ENCODE measurements at places on chromosomes 2 and 18. TPM values are rescaled to one million over a fixed set of nuclear protein-coding genes. Genes with fewer than 3 reads are reported as not detected.

GRCh38 chr18:36623091-36623490 lies 205.7 kb downstream of the TPGS2 start:
- no peaks in the 10 kb centered on the region for H3K36me3 ChIP-seq
- no peak overlapping the region for H3K4me3 ChIP-seq
- DNase-seq, result no peak
- H3K27ac ChIP-seq, result peak overlapping the region; percentile 76

- H3K36me3 ChIP-seq, result no peaks in the 10 kb centered on the region
- H3K27me3 ChIP-seq, result no peaks in the 10 kb centered on the region
- H3K27ac ChIP-seq, result no peak overlapping the region
- DNase-seq, result no peak
- no peak overlapping the region for H3K4me3 ChIP-seq
Observed at GRCh38 chr18:13183359-13183758, 35.2 kb upstream of the LDLRAD4 start.

DNA sequence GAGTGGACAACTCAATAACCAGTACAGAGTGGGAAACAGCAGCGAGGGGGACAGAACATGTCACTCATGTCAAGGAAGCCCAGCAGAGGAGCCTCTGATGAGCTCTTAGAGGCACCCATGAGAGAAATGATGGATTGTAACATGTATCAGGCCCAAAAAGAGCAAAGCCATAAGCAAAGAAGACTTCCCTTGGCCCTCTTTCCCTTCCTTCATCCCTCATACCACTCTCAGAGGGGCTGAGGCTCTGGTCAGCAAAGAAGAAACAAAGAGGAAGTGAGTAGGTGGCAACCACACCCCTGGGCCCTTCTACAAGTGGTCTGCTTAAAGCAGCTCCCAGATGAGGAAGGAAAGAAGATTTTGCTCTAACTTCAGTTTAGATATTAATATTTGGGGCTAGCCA lies 112.8 kb downstream of the CDC42EP3 start:
- no peak for DNase-seq
- H3K27me3 ChIP-seq, result no peaks in the 10 kb centered on the region

DNA sequence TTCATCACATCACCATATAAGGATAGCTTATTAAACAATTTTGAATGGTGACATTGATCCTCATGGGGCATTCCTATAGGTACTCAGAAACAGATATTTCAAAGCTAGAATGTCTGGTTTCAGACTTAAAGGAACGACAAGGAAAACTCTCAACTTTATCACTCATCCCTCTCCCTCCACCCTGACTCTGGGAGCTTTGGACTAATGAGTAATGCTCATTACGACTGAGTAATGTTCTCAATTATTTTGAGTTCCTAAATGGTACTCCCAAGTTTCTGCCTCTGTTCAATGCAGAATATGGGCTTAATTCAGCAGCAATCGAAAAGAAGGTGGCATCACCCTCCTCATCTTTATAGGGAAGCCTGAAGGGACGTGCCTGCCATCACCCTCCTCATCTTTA lies 43.4 kb downstream of the RFX8 start:
- H3K27ac ChIP-seq, result no peak overlapping the region
- no peak overlapping the region for H3K4me3 ChIP-seq
- peaks cover 29% of the 10 kb centered on the region for H3K4me1 ChIP-seq
- no peak for DNase-seq

C2orf66 gene
- 0.18 TPM for total RNA-seq

- H3K4me1 ChIP-seq, result no peaks in the 10 kb centered on the region
- no peak overlapping the region for H3K27ac ChIP-seq
- no peaks in the 10 kb centered on the region for H3K27me3 ChIP-seq
Observed at GRCh38 chr2:232959139-232959538, 53.9 kb downstream of the NGEF start.

- DNase-seq, result no peak
- H3K27me3 ChIP-seq, result no peaks in the 10 kb centered on the region
- H3K4me3 ChIP-seq, result no peak overlapping the region
Observed at GRCh38 chr2:173858291-173858731, 106.9 kb downstream of the SP3 start.

DNA sequence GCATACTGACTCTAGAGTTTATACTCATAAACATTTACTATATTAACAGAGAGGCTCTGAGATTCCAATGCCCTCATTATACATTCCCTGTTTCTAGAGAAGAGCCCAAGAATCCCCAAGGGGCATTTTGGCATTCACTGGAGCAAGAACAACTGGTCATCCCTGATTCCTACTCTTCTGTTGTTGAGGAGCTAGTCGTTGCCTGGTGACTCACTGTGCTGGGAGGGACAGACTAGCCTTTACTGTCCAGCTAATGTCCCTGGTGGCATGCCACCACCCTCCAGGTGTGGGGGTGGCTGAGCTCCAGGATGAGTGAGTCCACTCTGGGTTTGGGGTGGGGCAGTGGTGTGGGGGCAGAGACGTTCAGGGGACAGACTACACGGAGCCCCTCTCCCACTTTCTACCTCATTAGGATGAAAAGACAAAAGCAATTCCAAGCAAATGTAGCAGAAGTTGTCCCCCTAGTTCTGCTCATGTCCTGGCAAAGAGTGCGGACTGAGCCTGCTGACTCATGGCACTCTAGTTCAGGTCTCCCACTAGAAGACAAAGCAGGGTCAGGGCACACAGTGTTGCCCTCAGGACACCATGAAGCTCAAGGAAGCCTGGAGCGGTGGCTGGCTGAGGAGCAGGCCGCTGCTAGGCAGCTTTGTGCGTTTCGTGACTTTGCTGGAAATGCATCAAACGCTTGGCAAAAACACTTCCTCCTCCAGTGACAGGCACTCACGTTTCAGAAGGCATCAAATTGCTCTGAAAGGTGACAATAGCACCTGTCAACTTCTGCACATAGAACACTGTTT lies 49.4 kb downstream of the RHOB start:
- no peaks in the 10 kb centered on the region for H3K36me3 ChIP-seq
- no peak for DNase-seq
- no peaks in the 10 kb centered on the region for H3K27me3 ChIP-seq
- no peak overlapping the region for H3K4me3 ChIP-seq
- H3K27ac ChIP-seq, result peak overlapping the region; percentile 60

- H3K4me3 ChIP-seq, result peak within 1 kb of the TSS; percentile 59
- no peaks in the 10 kb centered on the region for H3K27me3 ChIP-seq
- peaks cover 1% of the 10 kb centered on the region for H3K36me3 ChIP-seq
Observed at GRCh38 chr2:112784199-112785189, at the start of gene IL1A. IL1A (minus strand) TSS chr2:112784493; CDS start chr2:112783770, 723 bp downstream.

DNA sequence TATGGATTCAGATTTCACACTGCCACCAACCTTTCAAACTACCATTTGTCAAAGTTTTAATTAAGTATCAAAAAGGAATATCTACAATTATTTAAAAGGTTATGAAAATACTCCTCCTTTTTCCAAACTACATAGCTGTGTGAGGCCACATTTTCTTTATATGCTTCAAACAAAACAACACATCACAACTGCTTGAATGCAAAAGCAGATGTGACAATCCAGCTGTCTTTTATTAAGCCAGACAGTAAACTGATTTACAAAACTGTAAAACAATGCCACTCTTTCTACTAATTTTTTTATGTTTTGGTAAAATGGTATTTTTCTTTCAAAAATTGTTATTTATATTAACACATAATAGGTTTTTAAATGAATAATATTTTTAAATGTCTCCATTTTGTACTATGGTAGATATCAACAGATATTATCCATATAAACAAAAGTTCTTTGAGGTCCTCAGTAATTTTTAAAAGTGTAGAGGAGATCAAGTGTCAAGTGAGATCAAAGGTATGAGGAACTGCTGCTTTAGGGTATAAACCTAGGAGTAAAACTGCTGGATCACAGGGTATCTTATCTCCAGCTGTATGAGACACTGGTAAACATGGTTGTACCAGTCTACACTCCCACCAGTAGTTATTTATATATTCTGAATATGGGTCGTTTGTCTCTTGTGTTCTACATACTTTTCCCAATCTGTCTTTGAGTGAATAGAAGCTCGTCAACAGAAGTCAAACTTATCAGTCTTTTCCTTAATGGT lies 68.8 kb upstream of the SERTAD2 start:
- no peak overlapping the region for H3K4me3 ChIP-seq
- peak overlapping the region; percentile 16 for H3K27ac ChIP-seq
- H3K27me3 ChIP-seq, result no peaks in the 10 kb centered on the region

- H3K36me3 ChIP-seq, result no peaks in the 10 kb centered on the region
- DNase-seq, result no peak
- H3K27me3 ChIP-seq, result no peaks in the 10 kb centered on the region
- H3K27ac ChIP-seq, result peak overlapping the region; percentile 3
- H3K4me3 ChIP-seq, result peak overlapping the region; percentile 27
Observed at GRCh38 chr2:37326285-37326684, 1.7 kb upstream of the PRKD3 start.

GRCh38 chr2:197184959-197185586 lies 125.5 kb downstream of the ANKRD44 start:
- no peak for DNase-seq
- no peak overlapping the region for H3K27ac ChIP-seq
- no peaks in the 10 kb centered on the region for H3K36me3 ChIP-seq
- H3K4me3 ChIP-seq, result no peak overlapping the region

GRCh38 chr2:112832841-112833638 lies 3.5 kb downstream of the IL1B start:
- H3K4me3 ChIP-seq, result no peak overlapping the region
- H3K4me1 ChIP-seq, result peaks cover 34% of the 10 kb centered on the region
- no peaks in the 10 kb centered on the region for H3K36me3 ChIP-seq
- DNase-seq, result no peak
- peak overlapping the region; percentile 66 for H3K27ac ChIP-seq

DNA sequence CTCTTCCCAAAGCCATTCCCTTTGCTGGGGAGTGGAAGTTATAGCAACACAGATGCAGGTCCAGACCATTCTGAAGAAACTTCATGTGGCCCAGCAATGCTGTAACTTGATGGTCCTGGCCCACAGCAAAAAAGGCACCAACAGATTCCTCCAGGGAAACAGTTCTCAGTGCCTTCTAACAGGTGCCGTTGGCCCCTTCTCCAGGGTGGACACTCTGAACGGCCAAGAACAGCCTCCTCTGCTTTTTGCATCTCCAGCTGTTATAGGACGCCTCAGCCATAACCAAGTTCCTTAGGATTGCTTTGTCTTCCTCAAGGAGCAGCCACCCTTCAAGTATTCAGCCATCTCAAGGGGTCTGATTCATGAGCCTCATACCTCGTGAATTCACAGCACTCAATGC lies 38.0 kb downstream of the MARCO start:
- H3K4me1 ChIP-seq, result no peaks in the 10 kb centered on the region
- peaks cover 79% of the 10 kb centered on the region for H3K27me3 ChIP-seq
- H3K36me3 ChIP-seq, result no peaks in the 10 kb centered on the region
- no peak for DNase-seq
- no peak overlapping the region for H3K4me3 ChIP-seq
- H3K27ac ChIP-seq, result no peak overlapping the region

INPP5D gene
- total RNA-seq, result 9.4 TPM

DNA sequence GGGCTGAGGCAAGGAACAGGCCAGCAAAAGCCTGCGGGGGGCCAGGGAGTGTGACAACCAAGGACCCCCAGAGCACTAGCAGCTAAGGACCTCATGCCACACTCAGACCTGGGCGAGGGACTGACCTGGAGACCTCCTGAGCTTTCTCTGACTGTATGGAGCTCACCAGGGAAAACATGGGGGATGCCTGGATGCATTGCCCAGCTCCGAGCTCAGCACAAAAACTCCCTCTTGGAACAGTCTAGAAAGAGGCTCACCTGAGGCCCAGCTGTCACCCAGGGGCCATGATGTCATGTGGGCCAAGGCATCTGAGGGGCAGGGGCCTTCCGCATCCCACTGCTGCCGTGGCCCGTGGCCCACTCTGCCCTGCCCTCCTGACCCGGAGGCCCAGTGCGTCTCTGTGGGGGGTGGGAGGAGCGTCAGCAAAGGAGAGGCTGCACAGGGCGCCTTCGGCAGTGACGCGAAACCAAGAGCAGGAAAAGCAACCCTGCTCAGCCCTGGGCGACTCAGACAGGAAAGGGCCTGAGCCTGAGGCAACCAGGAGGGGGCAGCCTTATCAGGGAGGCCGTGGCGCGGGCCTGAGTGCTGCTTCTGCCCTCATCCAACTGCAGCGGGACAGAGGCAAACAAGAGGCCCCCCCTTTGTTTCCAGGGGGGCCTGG lies 57.3 kb upstream of the ALPP start:
- H3K4me3 ChIP-seq, result no peak overlapping the region
- H3K27ac ChIP-seq, result no peak overlapping the region
- no peaks in the 10 kb centered on the region for H3K36me3 ChIP-seq
- H3K27me3 ChIP-seq, result no peaks in the 10 kb centered on the region
- peaks cover 16% of the 10 kb centered on the region for H3K4me1 ChIP-seq
- DNase-seq, result no peak

DNA sequence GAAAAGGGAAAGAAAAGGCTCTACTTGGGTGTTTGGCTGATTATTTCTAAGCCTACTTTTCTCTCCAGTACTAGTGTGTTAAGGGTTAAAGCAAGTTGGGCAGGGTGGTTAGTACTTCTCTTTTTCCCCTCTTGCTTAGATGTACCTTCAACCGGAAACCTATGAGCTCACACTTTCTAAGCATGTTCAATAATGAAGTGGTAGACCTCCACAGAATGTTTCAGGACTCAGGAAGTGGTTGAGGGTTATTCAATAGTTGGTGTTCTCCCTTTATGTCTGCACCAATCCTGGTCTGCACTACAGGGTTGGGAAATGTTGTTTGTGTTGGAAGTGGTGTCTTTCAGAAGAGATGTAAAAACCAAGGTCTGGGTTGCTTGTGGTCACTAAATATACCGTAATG lies 137.1 kb downstream of the ZEB2 start:
- H3K27me3 ChIP-seq, result no peaks in the 10 kb centered on the region
- peaks cover 27% of the 10 kb centered on the region for H3K4me1 ChIP-seq
- no peak overlapping the region for H3K27ac ChIP-seq
- H3K4me3 ChIP-seq, result no peak overlapping the region

- peaks cover 17% of the 10 kb centered on the region for H3K4me1 ChIP-seq
- no peaks in the 10 kb centered on the region for H3K36me3 ChIP-seq
- H3K4me3 ChIP-seq, result no peak overlapping the region
- no peak for DNase-seq
- H3K27me3 ChIP-seq, result no peaks in the 10 kb centered on the region
Observed at GRCh38 chr18:30925795-30926194, 116.7 kb downstream of the DSC3 start.

DNA sequence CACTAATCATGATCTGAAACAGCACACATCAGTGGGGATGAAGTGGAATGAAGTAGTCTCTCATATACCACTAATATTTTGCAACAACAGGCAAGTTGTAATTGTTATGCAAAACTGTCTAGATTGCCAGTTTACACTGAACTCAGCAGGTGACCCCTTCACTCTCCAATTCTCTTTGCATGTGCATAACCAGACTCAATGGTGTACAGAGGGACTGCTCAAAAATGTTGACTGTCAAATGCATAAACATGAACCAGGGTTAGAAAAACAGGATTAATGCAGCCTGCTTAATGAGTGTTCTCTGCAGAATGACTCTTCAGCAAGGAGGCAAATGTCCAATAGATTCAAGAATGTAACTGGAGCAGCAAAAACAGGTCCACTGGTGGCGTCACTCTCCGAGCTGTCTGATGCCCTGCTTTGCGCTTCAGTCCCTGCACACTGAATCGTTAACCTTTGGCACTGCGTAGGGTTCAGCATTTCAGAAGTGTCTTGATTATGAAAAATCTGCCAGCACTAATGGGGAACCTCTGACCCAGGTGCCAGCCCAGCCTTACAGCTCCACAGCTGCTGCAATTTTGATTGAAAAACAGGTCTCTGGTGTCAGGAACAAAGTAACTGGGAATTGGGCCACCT lies 209.3 kb downstream of the TDRD15 start:
- no peak overlapping the region for H3K4me3 ChIP-seq
- no peak for DNase-seq
- no peaks in the 10 kb centered on the region for H3K27me3 ChIP-seq
- H3K36me3 ChIP-seq, result no peaks in the 10 kb centered on the region
- no peak overlapping the region for H3K27ac ChIP-seq

Data from mesothelial cell of epicardium (in vitro differentiated cells).